ENCODE measurements at places on chromosomes 5 and 9.

- DNase-seq, result no peak
Measured at GRCh38 chr5:132947671-132948070, 15.8 kb downstream of the AFF4 start.

DNA sequence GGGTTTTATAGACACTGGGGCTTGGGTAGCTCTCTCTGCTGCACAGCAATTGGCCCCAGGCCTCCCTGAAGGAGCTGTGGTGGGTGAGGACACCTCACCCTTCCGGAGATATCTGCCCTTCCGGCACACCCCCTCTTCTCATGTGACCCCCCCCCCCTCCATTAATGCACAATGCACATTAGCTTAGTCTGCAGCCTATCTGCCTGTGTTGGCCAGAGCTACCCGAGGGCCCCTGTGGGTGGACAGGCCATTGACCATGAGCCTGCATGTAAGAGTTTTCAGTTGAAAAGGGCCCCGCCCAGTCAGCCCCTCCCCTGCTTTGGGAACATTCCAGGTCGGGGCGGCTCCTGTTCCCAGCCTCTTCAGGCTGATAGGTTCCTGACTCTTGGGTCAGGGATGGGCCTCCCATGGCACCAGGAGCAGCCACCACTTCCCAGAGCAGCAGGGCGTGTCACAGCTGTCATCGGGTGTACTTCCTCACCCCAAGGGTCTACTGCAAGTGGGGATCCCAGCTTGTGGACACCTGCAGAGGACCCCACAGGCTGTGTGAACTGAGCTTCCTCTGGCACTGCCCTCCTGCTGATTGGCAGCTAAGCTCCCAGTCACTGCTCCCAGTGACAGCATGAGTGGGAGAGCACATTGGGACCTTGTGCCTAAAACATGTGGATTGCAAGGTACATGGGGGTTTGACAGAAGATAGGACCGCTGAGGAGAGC, 17.8 kb downstream of the PHF2 start:
- no peak for DNase-seq

- DNase-seq, result no peak
Measured at GRCh38 chr9:16145196-16145950, 592.5 kb downstream of the CCDC171 start.

DNA sequence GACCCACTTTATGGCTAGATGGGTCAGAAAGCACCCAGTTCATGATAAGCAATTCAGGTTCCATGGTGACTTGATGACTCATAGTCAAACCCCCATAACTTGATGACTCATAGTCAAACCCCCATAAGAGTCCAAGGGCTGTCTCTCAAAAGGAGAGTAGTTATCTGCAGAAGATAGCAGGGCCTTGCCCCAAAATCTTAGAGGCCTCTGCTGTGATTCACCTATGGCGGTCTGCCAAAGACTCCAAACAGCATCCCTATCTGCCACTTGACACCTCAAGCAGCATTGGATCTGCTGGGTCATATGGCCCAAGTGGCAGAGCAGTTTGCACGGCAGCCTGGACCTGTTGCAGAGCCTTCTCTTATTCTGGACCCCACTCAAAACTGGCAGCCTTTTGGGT, 395.2 kb upstream of the KIF2A start:
- no peak for DNase-seq
